ENCODE measurements at places on chromosomes 3 and 15. TPM values are rescaled to one million over a fixed set of nuclear protein-coding genes. Genes with fewer than 3 reads are reported as not detected.

Gene SCAMP5
- total RNA-seq = 27.7 TPM

Gene TMC3
- total RNA-seq = 0.03 TPM

Gene GOLGA8J
- not detected for total RNA-seq

Gene EHD4
- 22.8 TPM for total RNA-seq

GRCh38 chr3:60803216-60804173 is 447.8 kb downstream of the FHIT start:
- DNase-seq = no peak

- DNase-seq = no peak
Observed at GRCh38 chr3:158101335-158102241, 4.6 kb downstream of the SHOX2 start.

- no peak for DNase-seq
Observed at GRCh38 chr3:157347577-157348303, 88.9 kb upstream of the PTX3 start.

DNA sequence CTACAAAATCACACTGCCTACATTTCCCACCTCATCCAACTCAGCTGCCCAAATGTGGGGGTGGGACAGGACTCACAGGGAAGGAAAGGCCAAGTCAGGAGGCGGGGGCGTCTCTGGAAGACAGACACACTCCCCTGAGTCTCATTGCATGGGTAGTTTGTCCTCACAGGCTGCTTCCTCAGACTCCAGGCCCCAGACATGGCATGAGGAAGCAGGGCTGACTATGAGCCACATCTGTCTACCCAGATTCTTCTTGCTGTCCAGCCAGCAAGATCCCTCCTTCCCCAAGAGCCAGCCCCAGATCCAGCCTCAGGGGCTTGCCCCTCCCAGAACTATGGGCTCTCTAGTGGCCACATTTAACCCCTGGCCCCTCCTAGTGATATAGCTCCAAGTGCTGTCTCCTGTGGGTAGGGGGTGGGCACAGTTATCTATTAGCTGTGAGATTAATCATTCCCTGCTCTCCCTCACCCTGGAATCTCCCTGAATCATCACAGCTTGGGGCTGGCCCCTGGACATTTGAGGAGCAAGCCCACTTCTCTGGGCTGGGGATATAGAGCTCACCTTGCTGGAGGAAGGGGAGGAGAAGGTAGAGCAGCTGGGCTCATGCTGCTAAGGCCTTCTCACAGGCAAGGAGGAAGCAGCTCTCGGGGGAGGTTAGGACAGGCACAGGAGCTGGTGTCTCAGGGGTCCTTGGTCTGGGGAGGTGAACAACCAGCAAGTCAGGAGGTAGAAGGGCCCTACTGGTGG is 2.1 kb upstream of the CCDC33 start:
- DNase-seq = no peak

GRCh38 chr3:72630327-72630968 is 217.8 kb downstream of the SHQ1 start:
- no peak for DNase-seq

- DNase-seq = no peak
Observed at GRCh38 chr15:89230277-89230676, 8.9 kb upstream of the RLBP1 start.

Data from pancreas (tissue), 10 donors.